ENCODE measurements at places on chromosomes 7 and 10.

- no peak for DNase-seq
These were observed 118.1 kb upstream of the RHEB start for GRCh38 chr7:151637781-151638261.

GRCh38 chr10:30816820-30817171 lies 187.2 kb upstream of the LYZL2 start:
- no peak for DNase-seq

DNA sequence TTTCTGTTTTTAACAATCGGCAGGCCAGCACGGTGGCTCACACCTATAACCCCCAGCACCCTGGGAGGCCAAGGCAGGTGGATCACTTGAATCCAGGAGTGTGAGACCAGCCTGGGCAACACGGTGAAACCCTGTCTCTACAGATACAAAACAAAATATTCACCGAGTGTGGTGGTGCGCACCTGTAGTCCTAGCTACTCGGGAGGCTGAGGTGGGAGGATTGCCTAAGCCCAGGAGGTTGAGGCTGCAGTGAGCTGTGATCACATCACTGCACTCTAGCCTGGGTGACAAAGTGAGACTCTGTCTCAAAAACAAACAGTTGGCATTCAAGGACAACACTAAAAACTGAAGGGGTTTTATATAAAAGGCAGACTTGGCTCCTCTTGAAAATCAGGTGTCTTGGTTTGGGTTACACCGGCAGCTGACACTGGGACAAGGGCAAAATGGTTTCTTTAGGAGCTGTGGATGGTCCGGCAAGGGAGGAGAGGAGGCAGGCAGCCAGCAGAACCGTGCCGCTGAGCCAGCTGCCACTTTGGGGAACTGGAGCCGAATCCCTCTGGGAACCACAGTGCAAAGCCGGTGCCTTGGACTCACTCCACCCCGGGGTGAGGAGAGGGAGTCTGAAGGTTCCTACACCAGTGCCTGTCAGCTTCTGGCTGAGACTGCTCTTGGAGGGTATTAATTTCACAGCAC lies 52.6 kb downstream of the CHST3 start:
- DNase-seq = no peak

- no peak for DNase-seq
These were observed 18.4 kb upstream of the KLF6 start for GRCh38 chr10:3803295-3803926.

DNA sequence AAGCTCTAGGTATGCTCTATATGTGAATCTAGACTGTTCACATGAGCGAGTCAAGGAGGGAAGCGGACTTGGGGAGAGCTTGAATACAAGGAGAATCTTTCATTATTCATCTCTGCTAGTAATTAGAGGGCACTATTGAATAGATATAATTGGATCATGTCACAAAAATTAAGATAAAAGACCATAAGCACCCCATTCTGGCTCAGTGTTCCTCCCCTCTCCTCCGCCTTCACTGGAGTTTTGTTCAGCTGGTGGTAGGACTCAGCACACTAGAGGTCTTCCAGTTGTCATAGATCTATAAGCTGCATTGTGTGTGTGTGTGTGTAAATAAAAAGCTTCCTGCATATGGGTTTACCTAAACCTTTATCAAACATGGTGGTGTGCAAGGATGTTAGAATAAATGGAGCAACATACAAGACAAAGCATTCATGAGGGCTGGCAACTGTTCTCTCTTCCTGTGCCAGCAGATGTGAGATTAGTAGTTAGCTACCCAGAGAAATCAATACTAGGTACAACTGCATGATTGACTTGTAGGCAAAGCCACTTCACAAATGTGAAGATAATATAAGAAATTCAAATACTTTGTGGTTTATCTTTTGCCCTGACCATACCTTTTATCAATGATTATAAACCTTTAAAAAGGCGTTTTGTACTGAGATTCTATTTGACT lies 142.6 kb downstream of the CREB5 start:
- DNase-seq = no peak
